CD4-positive, alpha-beta T cell treated with Interleukin-21 for 1 hour (primary cell): ENCODE measurements at places on chromosomes 1 and 21.

DNA sequence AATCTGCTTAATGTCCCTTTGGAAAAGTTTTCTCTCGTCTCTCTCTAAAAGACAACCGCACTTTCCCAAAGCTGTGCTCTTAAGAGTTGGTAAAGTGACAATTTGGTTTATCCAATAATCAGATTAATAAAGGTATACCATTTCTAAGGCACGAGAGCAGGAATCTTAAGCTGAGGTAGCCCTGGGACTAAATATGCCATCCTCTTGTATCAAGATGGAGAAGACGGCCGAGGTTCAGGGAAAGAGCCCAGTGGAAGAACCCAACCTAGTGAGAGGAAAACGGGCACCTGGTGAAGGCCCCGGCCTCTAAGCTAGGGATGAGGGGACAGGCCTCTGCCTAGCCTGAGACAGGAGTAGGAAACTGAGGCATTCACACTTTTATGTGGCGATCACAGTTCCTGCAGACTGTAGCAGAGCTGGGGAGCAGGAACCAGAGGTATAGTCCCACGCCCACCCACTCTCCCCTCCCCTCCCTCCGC is 334 bp upstream of the SARS1 start:
- DNase-seq = no peak

- no peak for DNase-seq
These were observed 287.8 kb downstream of the RRAGC start for GRCh38 chr1:38571726-38572125.

DNA sequence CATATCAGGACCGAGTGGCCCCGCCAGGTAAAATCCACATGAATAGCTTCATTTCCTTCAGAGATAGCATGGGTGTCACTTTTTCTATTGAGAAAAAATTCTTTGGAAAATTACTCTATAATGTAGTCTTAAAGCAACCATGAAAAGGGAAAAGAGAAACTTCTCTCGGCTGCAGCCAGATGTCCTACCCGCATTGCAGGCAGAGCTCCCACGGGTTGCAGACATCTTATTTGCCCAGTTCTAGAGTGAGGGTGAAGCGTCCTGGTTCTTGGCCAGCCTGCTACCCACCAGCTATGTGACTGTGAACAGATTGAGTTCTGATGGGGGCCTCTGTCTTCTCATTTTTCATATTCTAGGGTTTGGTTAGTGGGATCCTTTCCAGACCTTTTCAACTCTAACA is 5.0 kb downstream of the ATP1B1 start:
- no peak for DNase-seq

GRCh38 chr1:46477153-46477929 is 12.3 kb upstream of the DMBX1 start:
- peak; percentile 71 for DNase-seq

GRCh38 chr1:115874904-115875303 is 34.0 kb upstream of the NHLH2 start:
- DNase-seq = no peak

- DNase-seq = no peak
These were observed 332.7 kb upstream of the VAMP3 start for GRCh38 chr1:7438396-7438785.

DNA sequence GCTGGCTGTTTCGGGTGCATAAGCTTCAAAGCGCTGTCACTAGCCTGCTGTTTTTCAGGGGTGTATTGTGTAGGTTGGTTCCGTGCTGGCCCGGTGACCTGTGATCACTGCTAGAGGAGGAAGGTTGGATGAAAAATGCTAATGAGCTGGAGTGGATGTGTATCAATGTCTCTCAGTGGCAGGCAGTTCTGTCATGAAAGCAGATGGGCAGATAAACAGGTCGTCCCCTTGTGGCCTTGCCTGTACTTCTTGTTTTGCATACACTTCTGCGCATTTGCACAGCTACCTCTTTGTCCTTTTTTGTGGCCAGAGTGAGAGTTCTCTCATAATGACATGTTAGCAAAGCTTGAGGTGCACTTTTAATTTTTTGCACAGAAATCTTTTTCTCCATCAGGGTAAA is 2.9 kb downstream of the SELENON start:
- DNase-seq = peak; percentile 21

GRCh38 chr1:211715971-211716370 is 40.5 kb upstream of the NEK2 start:
- DNase-seq = no peak

DNA sequence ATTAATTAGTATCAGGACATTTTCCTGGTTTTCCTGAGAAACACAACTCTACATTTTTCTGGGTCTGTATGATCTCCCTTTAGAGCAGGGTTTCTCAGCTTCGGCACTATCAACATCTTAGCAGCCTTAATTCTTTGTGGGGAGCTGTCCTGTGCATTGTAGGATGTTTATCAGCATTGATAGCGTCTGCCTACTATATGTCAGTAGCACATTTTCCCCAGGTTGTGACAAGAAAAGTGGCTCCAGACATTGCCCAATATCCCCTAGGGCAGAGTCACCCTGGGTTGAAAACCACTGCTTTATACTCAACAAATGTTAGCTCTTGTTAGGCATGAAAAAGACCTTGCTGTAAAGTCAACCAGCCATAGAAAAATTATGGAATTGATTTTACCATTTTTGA is 195.1 kb upstream of the FMN2 start:
- no peak for DNase-seq

- no peak for DNase-seq
These were observed 5.0 kb downstream of the C1orf226 start for GRCh38 chr1:162386292-162387225.

GRCh38 chr1:107545879-107546278 is 405.0 kb downstream of the NTNG1 start:
- no peak for DNase-seq

- DNase-seq = no peak
These were observed 322.5 kb downstream of the AJAP1 start for GRCh38 chr1:4976859-4977440.

DNA sequence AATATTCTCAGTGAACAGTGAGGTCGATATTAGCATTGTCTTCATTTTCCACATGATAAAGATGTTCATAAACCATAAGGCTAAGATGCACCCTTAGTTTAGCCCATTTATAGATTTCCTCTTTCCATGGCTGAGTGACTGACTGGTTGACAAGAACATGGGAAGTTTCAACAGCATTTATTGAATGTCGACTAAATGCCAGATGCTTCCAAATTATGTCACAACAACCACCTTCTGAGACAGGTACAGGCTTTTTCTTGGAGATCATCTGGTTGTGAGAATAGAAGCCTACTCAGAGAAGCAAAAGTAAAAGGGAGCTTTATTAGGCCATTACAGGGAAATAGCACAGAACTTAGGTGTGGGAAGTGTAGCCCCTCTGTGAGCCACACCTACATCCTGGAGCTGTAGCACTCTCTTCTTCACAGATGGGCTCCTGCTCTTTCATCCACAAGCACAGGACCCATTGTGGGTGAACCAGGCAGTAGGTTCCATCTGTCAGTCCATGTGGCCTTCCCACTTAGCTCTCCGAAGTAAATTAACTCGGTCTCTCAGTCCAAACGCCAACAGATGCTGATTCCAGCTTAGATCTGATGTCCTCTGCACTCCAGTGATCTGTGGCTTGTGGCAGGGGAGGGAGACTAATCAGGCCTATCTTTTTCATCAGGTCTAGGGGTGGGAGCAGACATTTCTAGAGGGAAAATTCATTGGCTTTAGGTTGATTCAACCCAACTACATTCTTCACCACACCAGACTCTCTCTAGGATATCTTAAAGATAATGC is 14.3 kb downstream of the ATP2B4 start:
- DNase-seq = no peak

- peak; percentile 87 for DNase-seq
These were observed 1.9 kb downstream of the EEIG2 start for GRCh38 chr1:108561689-108562326.

DNA sequence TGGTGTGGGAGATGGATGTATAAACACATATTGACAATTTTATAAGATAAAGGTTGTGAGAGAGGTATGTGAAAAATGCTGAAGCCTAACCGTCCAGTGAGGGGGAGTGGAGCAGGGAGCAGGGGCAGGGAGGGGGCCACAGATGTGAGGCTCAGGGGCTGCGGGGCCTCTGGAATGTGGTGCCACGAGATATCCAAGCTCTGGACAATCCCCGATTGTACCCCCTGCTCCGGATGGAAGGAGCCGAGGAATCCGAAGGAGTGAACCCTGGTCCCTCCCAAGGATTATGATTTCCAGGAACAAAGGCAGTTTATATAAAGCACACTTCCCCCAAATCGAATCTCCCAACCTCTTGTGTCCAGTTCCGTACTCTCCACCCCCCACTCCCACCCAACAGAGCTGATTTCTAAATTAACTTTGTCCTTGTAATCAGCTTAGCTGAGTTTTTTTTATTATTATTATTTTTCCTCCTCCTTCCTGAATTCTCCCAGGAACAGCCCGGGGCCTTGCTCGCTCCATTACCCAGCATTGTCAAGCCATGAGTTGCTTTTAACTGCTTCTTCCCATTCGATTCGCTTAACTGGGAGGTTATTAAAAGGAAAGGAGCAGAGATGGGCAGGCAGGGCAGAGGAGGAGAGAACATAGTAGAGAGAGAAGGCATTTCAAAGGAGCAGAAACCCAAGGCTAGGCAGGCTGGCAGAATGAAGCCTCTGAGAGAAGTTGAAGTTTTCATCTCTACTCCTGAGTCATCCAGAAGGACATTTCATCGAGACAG is 9.4 kb downstream of the KIRREL1 start:
- DNase-seq = no peak

GRCh38 chr1:183598386-183598785 is 8.1 kb upstream of the NCF2 start:
- no peak for DNase-seq

- no peak for DNase-seq
These were observed 410.6 kb upstream of the NR5A2 start for GRCh38 chr1:199616947-199617346.

- DNase-seq = no peak
These were observed 25.7 kb downstream of the LY9 start for GRCh38 chr1:160821627-160822026.

GRCh38 chr1:173406783-173407230 is 70.3 kb upstream of the PRDX6 start:
- DNase-seq = no peak

DNA sequence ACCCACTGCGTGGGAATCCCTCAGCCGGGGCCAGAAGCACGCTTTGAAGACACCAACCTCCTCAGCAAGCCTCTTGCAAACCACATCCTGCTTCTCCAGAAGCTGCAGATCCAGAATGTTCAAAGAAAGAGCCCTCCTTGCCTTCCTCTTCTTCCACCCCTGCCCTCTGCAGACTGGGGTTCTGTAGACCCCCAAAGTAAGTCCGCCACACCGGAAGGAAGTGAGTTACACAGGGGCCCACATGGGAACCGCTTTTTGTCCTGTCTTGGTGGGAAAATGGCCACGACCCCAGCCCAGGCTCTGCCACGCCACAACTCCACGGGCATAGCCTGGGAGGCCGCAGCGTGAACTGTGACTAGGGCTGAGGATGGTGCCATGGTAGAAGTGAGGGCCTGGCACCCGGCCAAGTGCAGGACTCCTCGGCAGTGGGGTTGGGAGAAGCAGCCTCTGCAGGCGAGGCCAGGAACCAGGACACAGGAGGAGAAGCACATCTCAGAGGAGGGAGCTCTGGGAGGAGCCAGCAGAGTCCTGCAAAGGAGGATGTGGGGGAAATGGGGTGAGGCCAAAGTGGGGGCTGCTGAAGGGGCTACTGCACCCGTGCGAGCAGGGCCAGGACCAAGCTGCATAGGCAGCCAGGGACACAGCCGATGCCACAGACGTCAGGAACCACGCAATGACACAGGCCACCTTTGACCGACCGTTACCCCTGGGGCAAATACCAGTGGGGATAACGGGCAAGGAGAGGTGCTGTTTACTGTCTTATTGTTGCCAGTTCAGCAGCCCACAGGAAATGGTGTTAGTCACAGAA is 30.9 kb downstream of the PDE9A start:
- peak; percentile 47 for DNase-seq

DNA sequence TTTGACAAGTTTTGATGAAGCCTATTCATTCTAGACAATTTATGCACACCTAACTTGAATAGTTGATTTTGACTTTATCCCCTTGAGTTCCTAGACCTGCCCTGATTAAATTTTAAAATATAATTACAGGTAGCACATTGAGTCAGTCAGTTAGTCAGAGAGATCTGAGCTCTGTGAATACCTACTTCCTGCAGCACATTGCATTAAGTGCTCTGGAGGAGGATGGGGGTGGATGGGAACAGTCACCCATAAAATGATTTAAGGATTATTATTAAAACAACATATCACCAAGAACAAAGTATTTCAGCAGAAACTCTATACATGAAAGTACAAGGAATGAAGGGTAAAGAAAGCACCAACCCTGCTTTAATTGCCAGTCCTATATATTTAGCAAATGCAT is 11.8 kb upstream of the RPF1 start:
- no peak for DNase-seq

GRCh38 chr1:116359060-116359830 is 13.8 kb upstream of the ATP1A1 start:
- no peak for DNase-seq

- no peak for DNase-seq
These were observed at the start of gene MFAP2 for GRCh38 chr1:16980473-16981268. TSS of gene MFAP2 (minus strand) at chr1:16980620. CDS start at chr1:16978273, 2,347 bp downstream.

GRCh38 chr1:28573564-28573963 is 18.5 kb upstream of the RAB42 start:
- DNase-seq = no peak

- DNase-seq = no peak
These were observed 40.3 kb downstream of the SSBP3 start for GRCh38 chr1:54365847-54366246.

DNA sequence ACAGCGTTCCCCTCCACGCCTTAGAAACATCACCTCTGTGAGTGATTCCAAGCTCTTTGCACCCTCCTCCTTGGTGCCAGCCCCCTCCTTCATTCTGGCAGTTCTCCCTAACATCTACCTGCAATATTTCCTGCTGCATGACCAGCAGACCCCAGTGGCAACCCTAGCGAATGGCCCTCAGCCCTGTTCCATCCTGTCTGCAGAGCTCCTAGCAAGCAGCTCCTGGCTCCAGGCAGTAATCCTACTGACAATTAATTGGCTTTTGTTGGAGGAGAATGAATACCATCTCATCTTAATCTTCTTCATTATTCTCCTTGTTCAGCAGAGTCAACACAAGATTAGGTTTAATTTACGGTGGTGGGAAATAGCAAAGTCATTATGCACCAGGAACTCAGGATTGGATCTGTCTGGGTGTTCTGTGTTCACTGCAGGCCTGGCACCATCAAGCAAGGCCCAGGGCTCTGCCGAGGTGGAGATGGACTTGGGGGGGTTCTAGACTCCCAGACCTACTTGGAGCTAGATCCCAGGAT is 12.4 kb downstream of the FBXO2 start:
- DNase-seq = no peak

GRCh38 chr1:28507646-28508434 is 2.0 kb downstream of the RCC1 start:
- DNase-seq = no peak

GRCh38 chr1:157154291-157154690 is 16.1 kb upstream of the ETV3 start:
- no peak for DNase-seq

DNA sequence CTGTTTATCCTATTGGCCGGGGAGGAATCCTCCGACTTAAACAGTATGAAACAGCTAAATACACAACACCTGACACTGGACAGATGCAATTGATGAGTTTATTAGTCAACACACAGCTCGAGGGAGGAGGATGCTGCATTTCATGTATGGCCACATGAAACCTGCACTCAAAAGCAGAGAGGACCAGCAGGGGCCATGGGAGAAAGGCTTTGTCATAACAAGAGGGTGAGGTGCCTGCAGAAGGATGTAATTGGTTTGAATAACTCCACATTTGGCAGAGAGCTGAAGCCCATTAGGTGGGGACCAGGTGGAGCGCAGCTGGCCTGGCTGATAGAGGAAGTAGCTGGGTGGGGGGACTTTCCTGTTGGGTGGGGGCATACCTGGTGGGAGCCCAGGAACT is 599.1 kb downstream of the PTPRU start:
- DNase-seq = no peak

GRCh38 chr1:47436979-47437446 is 831 bp upstream of the FOXD2 start:
- DNase-seq = no peak
